T1000 (cell line): ENCODE measurements at places on chromosomes 12 and 14.

- DNase-seq, result no peak
These were observed 27.2 kb downstream of the ELK3 start for GRCh38 chr12:96221391-96221790.

GRCh38 chr14:50091240-50091913 is 25.0 kb downstream of the VCPKMT start:
- no peak for DNase-seq

DNA sequence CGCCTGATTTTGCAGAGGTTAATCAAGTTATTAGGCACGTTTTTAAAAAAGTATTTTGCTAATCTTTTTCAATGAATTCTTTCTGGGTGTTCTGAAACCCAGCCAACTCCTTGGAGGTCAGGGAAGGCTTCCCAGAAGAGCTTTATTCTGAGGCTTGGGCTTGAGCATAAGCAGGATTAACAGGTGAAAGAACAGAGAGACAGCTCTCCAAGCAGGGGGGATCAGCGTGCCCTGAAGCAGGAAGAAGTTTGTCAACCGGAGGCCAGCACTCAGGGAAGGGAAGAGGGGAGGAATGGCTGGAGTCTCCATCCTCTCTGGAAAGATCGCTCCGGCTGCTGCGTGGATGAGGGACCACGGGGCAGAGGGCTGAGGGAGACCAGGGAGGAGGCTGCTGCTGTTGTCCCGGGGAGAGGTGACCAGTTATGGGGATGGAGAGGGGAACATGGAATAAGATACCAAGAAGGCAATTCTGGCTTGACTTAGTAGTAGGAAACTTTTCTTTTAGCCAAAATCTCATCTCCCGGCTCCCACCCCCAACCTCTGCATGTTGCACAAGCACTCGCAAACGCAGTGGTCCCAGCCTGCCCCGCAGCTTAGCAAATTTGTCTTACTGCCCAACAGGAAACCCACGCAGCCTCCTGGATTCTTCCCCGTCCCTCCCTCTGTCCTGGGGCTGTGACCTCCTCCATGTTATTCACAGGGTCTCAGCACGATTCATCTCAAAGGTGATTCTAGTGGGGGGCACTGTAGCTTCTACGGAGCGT is 1.1 kb upstream of the SSH1 start:
- no peak for DNase-seq

DNA sequence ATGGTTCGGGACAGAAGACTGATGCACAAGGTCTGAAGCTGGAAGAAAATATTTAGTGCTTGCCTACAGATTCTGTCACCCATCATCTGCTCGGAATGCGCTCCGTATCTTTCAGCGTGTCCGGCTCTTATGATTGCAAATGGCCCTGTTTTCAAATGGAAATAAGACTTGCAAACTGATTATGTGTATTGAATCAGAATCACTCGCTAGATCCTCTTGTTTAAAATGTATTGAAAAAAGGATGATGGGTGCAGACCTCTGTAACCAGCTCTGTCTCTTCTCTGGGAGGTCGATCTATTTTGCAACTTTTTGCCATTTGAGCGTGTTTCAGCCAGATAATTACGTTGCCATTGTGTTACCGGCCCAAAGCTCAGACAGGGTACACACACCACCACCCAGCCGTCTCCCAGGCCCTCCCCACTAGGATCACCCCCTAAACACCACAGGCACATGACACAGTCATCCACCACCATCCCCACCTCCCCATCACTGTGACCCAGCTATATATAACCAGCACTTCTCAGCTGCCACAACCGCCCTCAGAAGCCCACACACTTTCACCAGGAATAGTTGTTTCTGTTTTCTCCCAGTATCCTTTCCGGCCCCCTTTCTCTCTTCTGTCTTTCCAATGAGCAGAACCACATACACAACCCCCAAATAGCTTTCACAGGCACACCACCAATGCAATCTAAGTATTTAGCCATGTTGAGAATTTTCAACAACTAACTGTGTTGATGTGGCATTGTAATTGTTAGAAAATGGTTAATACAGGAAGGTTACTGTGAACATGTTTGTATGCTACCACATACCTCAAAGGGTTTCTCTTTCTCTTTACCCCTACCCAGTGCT is 10.7 kb downstream of the NKX2-1 start:
- no peak for DNase-seq

GRCh38 chr14:42750771-42751170 is 1144.1 kb downstream of the LRFN5 start:
- DNase-seq, result no peak

- DNase-seq, result no peak
These were observed 163.7 kb downstream of the IPO8 start for GRCh38 chr12:30531731-30532678.

DNA sequence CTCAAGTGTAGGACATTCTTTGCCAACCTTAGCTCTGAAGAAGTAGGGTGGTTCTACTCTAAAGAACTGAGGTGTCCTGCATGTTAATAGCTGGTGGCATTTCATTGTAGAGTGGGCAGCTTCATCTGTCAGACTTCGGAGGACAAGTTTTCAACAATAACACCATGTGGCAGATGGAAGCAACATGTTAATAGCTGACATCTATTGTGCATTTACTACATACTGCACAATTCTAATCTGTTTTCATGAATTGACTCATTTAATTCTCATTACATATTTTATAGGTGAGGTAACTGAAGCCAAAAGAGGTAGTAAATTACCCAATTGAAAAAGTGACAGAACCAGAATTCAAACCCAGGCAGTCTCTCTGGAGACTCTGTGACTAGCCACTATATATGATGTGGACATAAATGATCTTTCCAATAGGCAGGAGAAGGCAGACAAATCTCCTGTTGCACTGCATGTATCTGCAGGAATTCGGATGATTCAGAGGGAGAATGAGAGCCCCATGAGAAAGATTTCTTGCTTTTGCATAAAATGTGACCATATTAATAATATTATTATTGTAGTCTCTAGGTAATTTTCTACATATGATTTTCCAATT is 137.2 kb upstream of the E2F7 start:
- DNase-seq, result no peak

- no peak for DNase-seq
These were observed 8.4 kb downstream of the FBXO33 start for GRCh38 chr14:39423793-39424192.

GRCh38 chr12:109182041-109182839 is 65.9 kb downstream of the ACACB start:
- no peak for DNase-seq

- peak; percentile 8 for DNase-seq
These were observed 798.8 kb downstream of the SLC16A7 start for GRCh38 chr12:60394665-60395064.

DNA sequence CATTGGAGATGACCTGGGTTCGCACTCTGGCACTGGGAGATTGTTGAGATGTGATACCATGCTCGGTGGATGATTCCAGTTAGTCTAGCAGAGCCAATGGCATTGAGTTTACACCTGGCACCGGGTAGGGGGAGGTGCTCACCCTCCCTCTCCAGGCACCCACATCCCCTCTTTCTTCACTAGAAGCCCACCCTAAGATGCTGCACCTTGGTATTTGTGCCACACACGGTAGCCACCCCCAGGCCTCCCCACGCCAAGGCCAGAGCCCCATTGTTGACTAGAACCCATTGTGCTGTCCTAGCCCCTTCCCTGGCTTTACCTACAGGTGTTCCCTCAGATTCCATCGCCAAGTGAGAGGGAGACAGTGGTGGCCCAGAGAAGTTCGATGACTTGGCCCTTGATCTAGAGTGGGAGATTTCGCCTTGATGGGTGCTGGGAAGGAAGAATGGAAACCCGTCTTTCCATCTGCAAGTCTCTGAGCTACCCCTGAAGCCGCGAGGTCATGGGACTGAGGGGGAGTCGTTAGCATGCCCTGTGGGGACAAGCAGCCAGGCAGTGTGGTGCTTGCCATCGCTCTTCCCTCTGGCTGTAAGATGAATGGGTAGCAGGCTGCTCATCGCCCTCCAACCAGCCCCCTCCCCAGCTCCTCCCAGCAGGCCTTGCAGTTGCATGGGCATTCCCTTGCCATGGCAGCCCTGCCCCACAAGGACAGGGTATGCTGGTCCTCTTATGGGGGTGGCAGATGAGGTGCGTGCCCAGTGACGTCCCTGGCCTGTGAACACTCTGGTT is 8.7 kb downstream of the CCND2 start:
- no peak for DNase-seq

- DNase-seq, result no peak
These were observed 845 bp upstream of the AHNAK2 start for GRCh38 chr14:104978746-104979691.

- DNase-seq, result no peak
These were observed 15.6 kb downstream of the AGAP2 start for GRCh38 chr12:57722716-57723629.

GRCh38 chr14:83467811-83468210 is 1934.2 kb upstream of the SEL1L start:
- DNase-seq, result no peak

DNA sequence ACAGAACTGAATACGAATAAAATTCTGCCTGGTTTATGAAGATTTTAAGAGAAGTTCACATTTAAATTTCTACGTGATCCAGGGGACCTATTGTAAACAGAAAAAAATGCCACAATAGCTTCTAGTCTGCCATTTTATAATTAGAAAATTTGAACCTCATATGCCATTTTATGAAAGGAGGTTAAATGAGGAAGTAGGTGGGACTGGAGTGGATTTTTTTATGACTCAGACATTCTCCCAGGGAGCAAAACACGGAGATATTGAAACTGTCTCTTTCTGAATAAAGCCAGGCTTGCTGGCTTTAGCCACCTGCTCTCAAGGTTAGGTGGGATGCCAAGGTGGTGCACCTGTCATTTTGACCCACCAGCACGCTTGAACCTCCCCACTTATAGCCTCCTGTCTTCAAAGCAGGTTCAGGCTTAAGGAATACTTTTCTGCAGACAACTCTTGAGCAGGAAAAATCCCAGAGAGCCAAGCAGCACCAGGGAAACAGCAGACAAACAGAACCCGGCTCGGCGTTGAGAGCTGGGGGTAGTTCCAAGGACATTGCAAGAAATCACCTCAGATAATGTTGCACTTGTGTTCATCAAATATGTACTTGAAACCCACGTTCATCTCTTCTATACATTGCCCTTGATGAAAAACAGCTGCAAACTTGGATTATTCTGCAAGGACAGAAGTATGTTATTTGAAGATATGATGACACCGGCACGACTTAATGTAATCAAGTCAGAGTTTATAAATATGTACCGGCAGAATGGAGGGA is 203.7 kb downstream of the PPM1H start:
- DNase-seq, result no peak

- no peak for DNase-seq
These were observed 11.6 kb downstream of the FBXW8 start for GRCh38 chr12:116922194-116922897.

DNA sequence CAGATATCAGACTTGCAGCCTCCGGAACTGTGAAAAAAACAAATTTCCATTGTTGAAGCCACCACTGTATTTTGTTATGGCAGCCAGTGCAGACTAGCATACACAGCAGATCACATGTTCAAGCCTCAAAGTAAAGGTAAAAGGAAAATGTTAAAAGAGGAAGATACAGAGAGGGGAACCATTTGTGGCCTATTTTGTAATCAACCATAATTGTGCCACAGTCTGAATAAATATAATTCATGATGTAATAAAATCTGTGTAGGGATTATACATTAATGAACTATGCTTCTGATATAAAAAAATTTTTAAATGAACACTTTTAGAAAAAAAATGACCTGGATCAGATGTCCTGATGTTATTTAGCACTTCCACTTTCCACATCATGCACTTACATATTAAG is 79.6 kb downstream of the SLC16A7 start:
- no peak for DNase-seq

- DNase-seq, result no peak
These were observed 813 bp downstream of the TWF1 start for GRCh38 chr12:43805149-43805859.

GRCh38 chr14:63288853-63289252 is 29.9 kb downstream of the GPHB5 start:
- no peak for DNase-seq

DNA sequence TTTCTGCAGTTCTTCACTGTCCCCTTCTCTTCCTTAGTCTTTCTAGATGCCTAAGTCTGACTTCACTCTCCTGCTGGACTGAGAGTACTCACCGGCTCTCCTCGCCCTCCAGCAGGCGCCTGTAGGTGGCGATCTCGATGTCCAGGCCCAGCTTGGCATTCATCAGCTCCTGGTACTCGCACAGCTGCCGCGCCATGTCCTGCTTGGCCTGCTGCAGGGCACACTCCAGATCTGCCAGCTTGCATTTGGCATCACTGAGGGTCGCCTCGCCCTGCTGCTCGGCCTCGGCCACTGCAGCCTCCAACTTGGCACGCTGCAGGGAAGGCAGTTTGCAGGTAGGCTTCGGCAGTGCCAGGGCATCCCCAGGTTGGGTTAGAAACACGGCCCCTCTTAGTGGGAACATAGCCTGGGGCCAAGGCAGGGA is 5.2 kb downstream of the KRT84 start:
- no peak for DNase-seq

- no peak for DNase-seq
These were observed 917.0 kb downstream of the LRFN5 start for GRCh38 chr14:42523666-42524065.

DNA sequence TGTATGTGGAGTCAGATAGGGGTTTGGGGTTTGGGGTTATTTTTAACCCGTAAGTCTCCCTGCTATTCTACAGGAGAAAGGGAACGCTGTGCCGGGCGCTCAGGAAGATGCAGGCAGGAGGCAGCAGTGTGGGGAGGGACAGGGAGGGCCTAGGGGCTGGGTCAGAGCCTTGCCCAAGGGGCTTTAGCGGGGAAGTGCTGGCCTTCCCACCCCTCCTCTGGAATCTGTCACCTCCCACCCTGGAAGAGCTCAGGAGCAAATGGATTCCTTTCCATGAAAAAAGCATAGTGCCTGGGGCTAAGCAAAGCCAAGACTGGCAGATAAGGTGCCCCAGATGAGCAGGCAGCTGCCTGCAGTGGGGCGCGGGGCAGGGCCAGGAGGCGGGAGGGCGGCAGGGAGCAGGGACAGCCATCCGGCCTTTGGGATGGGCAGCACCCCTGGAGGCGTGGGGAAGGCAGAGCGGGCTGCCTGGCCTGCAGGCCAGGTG is 7.3 kb upstream of the INF2 start:
- peak; percentile 40 for DNase-seq

DNA sequence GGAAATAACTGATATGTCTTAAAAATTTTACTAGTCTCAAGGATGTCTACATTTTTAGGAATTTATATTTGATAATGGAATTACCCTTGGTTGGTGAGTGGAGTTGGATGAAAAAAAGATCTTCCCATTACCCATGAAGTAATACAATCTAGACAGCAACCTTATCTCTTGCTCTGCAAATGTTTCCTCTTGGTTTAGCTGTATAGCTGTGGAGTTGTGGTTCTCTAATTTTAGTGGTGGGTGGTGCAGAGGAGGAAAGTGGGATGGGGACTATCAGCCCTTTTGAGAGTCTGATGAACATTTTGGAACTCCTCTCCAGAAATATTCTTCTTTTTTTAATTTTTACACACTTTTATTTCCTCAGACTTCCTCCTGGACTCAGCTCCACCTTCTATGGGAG is 17.1 kb downstream of the SPX start:
- no peak for DNase-seq

- DNase-seq, result no peak
These were observed 117.5 kb downstream of the DACT1 start for GRCh38 chr14:58755031-58755925.
